Inflammatory macrophage treated with lipopolysaccharide for 4 hours (primary cell): ENCODE measurements at places on chromosomes 2 and 18.

- no peak for DNase-seq
Measured at GRCh38 chr2:127094509-127095366, 12.2 kb downstream of the BIN1 start.

- DNase-seq: no peak
Measured at GRCh38 chr2:63023444-63023843, 27.2 kb upstream of the OTX1 start.

GRCh38 chr2:44706681-44707553 lies 234.6 kb upstream of the SIX3 start:
- DNase-seq: no peak

DNA sequence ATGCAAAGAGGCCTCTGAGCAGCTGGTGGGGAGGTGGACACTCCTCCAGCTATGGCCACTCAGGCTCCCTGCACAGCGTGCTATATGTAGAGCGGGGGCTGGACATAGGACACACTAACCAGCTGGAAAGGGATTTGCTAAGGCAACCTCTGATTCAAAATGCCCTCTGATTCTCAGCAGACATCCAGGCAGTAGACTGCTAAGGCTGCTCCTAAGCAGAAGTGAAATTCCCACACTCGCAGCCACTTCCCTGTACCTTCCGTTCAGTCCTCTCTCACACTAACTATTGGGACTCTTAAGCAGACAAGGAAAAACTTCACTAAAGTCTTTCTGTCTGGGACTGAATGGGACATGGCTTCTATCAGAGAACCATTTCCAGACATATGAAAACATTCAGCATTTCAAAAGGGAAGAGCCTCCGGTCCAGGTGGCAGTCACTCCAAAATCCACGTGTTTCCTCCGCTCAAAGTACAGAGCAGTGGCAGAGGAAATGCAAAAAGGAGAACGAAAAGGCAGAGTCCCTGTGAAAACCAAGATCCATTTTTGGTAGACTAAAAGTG lies 265.8 kb downstream of the TTC32 start:
- DNase-seq: no peak

- DNase-seq: peak; percentile 58
Measured at GRCh38 chr2:151730262-151730975, 3.9 kb downstream of the NEB start.

GRCh38 chr2:176446718-176447414 lies 177.6 kb downstream of the MTX2 start:
- DNase-seq: no peak

- peak; percentile 55 for DNase-seq
Measured at GRCh38 chr2:26086155-26086637, 52.3 kb downstream of the RAB10 start.

DNA sequence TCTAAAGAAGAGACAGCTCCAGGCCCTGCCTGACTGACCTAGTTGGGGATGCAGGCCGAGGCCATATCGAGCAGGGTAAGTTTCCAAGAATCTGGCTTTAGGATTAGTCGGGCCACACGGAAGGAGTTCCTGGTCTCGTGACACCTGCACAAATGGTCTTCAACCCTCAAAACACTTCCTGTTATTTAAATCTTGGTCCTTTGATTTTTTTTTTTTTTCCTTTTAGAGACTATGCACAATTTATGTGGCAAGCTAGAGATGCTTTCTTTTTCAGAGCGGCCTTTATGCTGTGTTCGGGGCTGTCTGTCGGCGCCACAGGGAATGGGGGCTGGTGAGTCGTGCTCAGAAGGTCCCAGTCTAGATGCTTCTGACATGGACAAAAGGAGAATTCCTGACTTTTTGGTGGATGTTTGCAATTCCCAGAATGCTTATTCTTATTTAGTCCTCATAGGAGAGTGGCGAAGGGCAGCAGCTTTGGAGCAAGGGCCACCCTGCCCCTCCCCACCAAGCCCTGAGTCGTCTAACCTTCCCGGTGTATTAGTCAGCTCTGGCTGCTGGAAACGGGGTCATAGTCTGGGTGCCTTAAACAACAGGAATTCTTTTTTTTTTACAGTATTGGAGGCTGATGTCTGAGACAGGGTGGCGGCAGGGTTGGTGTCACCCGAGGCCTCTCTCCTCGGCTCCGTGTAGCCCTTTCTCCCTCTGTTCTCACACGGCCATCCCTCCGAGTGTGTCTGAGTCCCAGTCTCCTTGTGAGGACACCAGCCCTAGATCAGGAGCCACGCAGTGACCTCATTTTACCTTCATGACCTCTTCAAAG lies 27.4 kb downstream of the HPCAL1 start:
- no peak for DNase-seq

DNA sequence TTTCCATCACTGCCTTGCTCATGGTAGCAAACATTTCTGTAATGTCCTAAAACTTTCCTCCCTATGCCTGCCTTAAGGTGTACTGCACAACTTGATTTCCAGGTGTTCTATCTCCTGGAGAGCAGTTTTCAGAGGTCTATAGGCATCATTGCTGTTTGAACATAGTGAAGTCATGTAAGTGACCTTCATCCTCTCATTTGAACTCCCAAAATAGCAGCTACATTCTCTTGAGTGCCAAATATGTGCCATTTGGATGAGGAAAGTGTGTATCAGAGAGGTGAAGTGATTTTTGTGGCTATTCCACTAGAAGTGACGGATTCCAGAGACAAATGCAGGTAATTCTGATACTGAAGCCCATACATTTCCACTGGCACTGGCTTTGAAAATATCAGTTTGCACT lies 3.4 kb downstream of the PPP1R1C start:
- DNase-seq: no peak

DNA sequence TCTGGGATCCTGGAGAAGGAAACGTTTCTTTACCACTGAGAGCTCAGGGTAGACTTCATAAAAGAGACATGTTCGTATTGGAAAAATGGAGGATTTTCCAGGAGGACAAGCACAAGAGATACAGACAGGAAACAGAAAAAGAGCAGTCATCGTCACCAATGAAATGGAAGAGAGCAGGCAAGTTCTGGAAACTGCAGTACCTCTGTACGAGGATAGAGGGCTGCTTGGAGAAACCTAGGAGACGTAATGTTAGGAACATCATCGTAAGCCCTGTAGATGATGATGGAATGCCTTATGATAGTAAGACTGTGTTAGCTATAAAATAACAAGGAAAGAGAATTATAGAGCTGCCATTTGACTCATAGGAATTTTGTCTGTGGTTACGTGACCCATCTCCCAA lies 121.1 kb upstream of the KLHL14 start:
- no peak for DNase-seq

- DNase-seq: peak; percentile 55
Measured at GRCh38 chr2:157628477-157629415, at the start of gene ACVR1C. Gene ACVR1C (minus strand): TSS chr2:157628864. CDS start chr2:157628644, 220 bp downstream.

- no peak for DNase-seq
Measured at GRCh38 chr2:226669905-226670304, 129.7 kb downstream of the IRS1 start.

- peak; percentile 91 for DNase-seq
Measured at GRCh38 chr2:112674229-112674628, 28.5 kb downstream of the SLC20A1 start.

DNA sequence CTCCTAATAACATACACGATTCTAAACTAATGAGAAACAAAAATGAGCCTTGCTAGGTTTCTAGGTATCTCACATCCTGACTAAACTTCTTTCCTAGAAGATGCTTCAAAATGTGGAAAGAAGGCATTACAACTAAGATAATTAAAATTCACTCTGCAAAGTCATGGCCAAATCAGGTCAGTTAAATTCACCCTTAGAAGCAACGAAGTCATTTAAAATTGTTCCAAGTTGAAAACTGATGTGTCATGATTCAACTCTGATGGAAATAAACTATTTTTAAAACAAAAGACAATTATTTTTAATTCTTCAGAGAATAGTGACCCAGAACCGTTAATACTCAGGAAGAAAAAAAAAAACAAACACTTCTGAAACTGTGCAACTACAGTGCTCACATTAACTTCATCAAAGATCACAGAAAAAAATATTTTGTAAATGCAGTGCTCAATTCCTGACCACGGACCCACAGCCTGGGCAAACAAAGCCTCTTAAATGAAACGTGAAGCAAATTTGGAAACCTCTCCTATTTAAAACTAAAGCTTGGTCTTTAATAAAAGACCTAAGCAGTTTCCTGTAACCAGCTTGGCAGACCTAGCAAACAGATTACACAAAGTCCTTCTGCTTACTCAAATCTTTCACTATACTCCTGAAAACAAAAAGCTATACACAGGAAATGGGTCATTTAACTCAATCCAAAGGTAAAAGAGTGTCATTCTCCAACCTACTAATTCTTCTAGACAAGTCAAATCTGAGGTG lies 39.0 kb downstream of the CHN1 start:
- no peak for DNase-seq

- no peak for DNase-seq
Measured at GRCh38 chr18:9287036-9287435, 47.5 kb upstream of the TWSG1 start.

DNA sequence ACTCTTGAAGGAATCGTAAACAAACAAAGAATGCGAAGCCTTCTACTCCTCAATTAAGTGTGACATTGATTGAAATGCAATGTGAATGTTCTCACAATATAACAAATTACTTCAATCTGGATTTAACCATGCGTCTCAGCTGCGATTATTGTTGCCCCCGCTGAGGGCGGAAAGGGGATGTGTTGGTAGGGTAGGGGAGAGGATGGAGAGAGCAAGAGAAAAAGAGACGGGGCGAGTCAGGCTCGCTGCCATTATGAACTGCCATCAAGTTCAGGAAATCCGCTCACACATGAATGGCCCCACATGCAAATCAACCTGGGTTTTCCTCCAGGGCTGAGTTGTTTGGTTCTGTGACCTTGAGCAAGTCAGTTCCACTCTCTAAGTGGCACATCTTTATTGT lies 129.8 kb downstream of the PXDN start:
- no peak for DNase-seq

DNA sequence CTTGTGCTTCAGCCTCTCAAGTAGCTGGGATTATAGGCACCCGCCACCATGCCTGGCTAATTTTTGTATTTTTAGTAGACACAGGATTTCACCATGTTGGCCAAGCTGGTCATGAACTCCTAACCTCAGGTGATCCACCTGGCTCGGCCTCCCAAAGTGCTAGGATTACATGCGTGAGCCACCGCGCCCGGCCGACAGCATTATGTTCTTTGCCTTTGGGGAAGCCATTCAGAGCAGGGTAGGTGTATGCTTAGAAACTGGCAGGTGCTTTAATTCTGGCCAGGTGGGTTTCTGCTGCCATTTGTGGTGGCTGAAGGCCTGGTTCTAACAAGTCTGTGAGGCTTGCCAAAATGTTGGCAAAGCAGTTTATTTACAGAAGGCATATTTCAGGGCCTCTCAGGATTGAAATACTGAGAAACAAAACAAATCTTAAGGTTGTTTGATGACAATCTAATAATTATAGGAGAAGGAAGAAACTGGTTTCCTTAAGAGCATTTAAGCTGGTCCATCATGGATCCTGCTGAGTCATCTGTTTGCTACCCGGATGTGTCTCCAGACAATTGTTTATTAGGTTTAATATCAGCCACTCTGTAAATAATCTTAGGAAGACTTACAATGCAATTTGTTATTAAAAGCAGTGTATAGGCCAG lies 16.0 kb downstream of the SLC20A1 start:
- DNase-seq: no peak

DNA sequence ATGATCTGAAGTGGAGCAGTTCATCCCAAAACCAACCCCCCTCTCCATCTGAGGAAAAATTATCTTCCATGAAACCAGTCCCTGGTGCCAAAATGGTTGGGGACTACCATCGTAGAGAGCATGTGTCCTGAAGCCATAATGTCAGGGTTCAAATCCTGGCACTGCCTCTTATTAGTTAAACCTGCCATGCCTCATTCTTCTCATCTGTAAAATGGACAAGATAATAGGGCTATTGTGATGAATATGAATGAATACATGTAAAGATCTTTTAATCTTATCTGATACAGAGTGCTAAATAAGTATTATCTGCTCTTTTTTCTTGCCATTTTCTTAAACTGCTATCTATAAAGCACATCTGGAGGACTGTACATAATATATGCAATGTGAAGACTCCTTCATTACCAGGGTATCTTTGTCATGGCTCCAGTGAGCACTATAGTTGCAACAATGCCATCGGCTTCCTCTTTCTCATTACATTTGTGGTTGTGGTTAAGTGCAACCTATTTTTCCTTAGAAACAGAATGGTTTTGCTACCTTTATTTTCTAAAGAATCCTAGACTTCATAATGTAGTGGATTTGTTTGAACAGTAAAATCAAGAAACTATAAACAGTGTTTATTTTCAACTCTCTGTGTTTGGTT lies 27.0 kb downstream of the MFSD6 start:
- peak; percentile 50 for DNase-seq

DNA sequence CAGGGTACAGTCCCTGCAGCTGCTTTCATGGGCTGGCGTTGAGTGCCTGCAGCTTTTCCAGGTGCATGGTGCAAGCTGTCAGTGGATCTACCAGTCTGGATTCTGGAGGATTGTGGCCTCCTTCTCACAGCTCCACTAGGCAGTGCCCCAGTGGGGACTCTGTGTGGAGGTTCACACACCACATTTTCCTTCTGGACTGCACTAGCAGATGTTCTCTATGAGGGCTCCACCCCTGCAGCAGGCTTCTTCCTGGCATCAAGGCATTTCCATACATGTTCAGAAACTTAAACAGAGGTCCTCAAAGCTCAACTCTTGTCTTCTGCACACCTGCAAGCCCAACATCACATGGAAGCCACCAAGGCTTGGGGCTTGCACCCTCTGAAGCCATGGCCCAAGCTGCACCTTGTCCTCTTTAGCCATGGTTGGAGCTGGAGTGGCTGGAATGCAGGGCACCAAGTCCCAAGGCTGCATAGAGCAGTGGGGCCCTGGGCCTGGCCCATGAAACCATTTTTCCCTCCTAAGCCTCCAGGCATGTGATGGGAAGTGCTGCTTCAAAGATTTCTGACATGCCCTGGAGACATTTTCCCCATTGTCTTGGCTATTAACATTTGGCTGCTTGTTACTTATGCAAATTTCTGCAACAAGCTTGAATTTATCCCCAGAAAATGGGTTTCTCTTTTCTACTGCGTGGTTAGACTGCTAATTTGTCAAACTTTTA lies 250.2 kb upstream of the COPS8 start:
- no peak for DNase-seq

DNA sequence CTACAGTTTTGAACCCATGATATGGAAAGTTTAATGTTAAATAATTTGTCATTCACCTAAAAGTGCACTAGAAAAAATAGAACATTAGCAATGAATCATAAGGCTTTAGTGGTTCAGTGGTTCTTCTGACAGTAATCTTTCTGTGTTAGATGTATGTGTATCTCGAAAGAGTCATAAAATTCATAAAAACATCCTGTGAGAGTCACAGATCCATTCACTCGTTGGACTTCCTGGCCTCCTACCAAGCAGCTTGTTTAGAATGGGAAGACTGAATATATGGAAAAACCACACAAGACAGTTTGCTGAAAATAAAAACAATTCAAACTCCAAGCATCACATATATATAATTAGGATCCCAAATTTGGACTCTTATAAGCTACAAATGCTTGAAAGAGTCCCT lies 34.8 kb downstream of the ADNP2 start:
- DNase-seq: no peak

- DNase-seq: no peak
Measured at GRCh38 chr2:31943636-31944225, 67.1 kb downstream of the MEMO1 start.

GRCh38 chr2:86274918-86275275 lies 62.5 kb downstream of the REEP1 start:
- DNase-seq: no peak

GRCh38 chr2:98039085-98039756 lies 43.5 kb upstream of the TMEM131 start:
- DNase-seq: peak; percentile 77

GRCh38 chr2:9629222-9630116 lies 1.3 kb downstream of the YWHAQ start:
- peak; percentile 33 for DNase-seq

GRCh38 chr2:240182001-240182400 lies 41.5 kb upstream of the OTOS start:
- no peak for DNase-seq
